ENCODE measurements at places on chromosomes 7 and 10.

GRCh38 chr7:44964384-44964830 is 14.4 kb downstream of the MYO1G start:
- peak; percentile 43 for DNase-seq

GRCh38 chr10:59962756-59963155 is 56.4 kb upstream of the CCDC6 start:
- no peak for DNase-seq

- DNase-seq: peak; percentile 24
These were observed 505 bp downstream of the NUDCD3 start for GRCh38 chr7:44489955-44490350.

DNA sequence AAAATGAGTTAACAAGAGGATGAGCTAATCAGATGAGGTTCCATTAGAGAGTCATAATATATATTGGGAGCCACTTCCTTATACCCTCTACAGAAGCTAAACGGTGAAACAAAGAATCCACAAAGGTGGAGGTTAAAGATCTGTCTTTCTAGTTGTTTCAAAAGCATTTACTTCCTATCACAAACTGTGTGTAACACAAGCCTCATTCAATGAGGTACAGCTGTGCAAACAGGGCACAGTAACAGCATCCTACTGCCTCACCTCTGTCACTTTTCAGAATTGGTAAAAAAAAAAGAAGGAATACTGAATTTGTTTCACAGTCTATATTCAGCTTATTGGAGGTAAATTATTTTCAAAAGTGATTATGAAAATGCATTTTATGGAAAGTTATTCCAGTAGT is 128.7 kb downstream of the AGMO start:
- no peak for DNase-seq

GRCh38 chr7:111159426-111159825 is 68.5 kb downstream of the LRRN3 start:
- DNase-seq: peak; percentile 4

- peak; percentile 69 for DNase-seq
These were observed 770 bp downstream of the PLXNA4 start for GRCh38 chr7:132575419-132575981.

- peak; percentile 19 for DNase-seq
These were observed 130.7 kb upstream of the KMT2E start for GRCh38 chr7:104883248-104883717.

DNA sequence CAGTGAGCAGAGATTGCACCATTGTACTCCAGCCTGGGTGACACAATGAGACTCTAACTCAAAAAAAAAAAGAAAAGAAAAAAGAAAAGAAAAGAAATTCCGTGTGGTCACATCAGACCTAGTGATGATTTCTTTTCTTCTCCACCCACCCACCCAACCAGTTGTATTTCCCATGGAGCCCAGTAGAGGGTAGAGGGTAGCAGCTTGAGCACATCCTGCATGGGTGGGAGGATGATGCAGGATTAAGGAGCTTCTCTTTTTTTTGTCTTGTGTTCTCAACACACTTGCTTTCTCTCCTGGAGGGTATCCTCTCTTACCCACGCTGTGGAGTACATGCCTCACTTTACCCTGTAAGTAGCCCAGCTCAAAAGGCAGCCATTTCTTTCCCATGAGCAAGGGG is 118.6 kb upstream of the CARD11 start:
- DNase-seq: no peak

DNA sequence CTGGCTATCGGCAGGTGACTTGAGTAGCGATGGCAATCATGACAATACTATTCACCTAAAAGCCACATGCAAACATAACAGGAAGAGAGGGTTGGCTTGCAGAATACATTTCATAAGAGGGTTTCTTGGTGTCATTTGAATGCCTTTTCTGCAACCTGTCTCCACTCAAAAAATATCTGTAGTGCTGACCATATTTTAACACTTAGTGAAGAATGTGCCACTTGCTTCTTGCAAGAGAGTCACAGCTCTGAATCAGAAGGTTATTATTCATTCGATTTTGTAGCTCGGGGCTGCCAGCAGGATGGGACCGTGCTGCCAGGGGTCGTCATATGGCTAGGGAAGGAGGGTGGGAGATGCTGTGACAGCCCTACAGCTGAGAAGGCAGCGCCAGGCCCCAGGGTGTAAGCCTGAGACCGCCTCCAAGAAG is 152.0 kb upstream of the PITRM1 start:
- DNase-seq: no peak

- DNase-seq: peak; percentile 52
These were observed 52.5 kb upstream of the NFKB2 start for GRCh38 chr10:102342958-102343357.

- no peak for DNase-seq
These were observed 115.6 kb downstream of the LHFPL3 start for GRCh38 chr7:104444017-104444416.

GRCh38 chr10:5632446-5632845 is 33.9 kb downstream of the ASB13 start:
- DNase-seq: no peak

- peak; percentile 53 for DNase-seq
These were observed 23.4 kb downstream of the ATOH7 start for GRCh38 chr10:68208424-68209042.

DNA sequence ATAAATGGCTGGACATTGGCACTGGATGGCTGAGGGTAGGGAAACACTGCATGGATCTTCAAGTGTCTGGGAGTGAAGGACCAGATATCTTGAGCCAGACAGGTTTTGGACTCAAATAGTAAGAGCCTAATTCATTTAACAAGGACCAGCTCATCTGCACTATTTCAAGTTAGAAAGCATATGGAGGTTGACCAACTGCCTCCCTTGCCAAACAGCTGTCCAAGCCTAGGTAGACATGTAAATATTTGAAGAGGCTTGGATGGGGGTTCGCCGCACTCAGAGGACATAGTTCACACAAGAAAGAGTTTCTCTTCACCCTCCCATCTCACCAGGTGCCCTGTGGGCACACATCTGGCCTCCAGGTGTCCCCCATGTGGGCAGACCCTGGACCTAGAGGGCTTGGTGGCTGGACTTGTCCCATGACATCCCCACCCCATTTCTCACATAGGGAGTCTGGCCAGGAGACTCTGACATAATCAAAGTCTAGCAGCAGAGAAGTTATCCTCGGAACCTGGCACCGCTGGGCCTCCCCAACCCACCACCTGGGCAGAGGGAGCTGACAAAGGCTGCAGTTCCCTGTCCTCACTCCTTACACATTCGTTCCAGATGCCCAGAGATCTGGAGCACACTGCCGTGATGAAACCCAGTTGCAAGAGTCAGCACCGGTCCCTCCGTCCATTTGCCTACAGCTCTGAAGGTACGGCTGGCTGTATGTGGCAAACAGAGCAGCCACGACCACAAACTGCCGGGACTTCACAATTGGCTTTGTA is 116.9 kb upstream of the GDF10 start:
- no peak for DNase-seq

- peak; percentile 63 for DNase-seq
These were observed 5.7 kb upstream of the TNRC18 start for GRCh38 chr7:5429253-5429856.

GRCh38 chr10:96279191-96279641 is 7.8 kb upstream of the BLNK start:
- no peak for DNase-seq
